Aortic smooth muscle cell (primary cell): ENCODE measurements at places on chromosomes 2 and 18. TPM values are rescaled to one million over a fixed set of nuclear protein-coding genes. Genes with fewer than 3 reads are reported as not detected.

WDFY1 gene
- total RNA-seq: 110 and 138 TPM in 2 replicates

ZNF519 gene
- total RNA-seq: 3.7 and 4.2 TPM in 2 replicates

SLC9A4 gene
- total RNA-seq: under 0.01 TPM in 1 of 2 replicates, not detected in the other

PIEZO2 gene
- 0.31 and 4.1 TPM in 2 replicates for total RNA-seq

TCF23 gene
- total RNA-seq: not detected in 2 replicates

FRZB gene
- 0.66 and 1.3 TPM in 2 replicates for total RNA-seq

SPRED2 gene
- total RNA-seq: 16.8 and 18.2 TPM in 2 replicates

SLC4A5 gene
- under 0.01 and 0.31 TPM in 2 replicates for total RNA-seq

IMP4 gene
- 58.9 and 89.7 TPM in 2 replicates for total RNA-seq

LRRC30 gene
- total RNA-seq: not detected in 2 replicates

STARD6 gene
- 0.44 and 0.53 TPM in 2 replicates for total RNA-seq

CYP20A1 gene
- total RNA-seq: 32.3 and 35.0 TPM in 2 replicates

NEU2 gene
- not detected in 2 replicates for total RNA-seq

CD207 gene
- total RNA-seq: not detected in 2 replicates

ERBB4 gene
- total RNA-seq: 7.7 and 17.0 TPM in 2 replicates

CNGA3 gene
- 0.13 TPM in 1 of 2 replicates, not detected in the other for total RNA-seq

SOWAHC gene
- 16.9 and 18.4 TPM in 2 replicates for total RNA-seq

PSTPIP2 gene
- total RNA-seq: 1.8 and 2.7 TPM in 2 replicates

GPBAR1 gene
- total RNA-seq: 0.19 TPM in 1 of 2 replicates, not detected in the other

LHCGR gene
- not detected in 2 replicates for total RNA-seq

ATP6V1B1 gene
- total RNA-seq: 1.3 TPM in 2 replicates

CRACDL gene
- total RNA-seq: 0.12 and 0.13 TPM in 2 replicates

ITPRIPL1 gene
- total RNA-seq: 0.26 and 0.75 TPM in 2 replicates

SPDYA gene
- total RNA-seq: 0.79 and 1.6 TPM in 2 replicates

KIF3C gene
- total RNA-seq: 8.1 and 9.4 TPM in 2 replicates

CCDC148 gene
- total RNA-seq: 0.26 and 0.37 TPM in 2 replicates

LYPD6B gene
- not detected in 2 replicates for total RNA-seq

SPP2 gene
- not detected in 2 replicates for total RNA-seq

RAB17 gene
- 0.26 and 0.31 TPM in 2 replicates for total RNA-seq

AQP12B gene
- total RNA-seq: not detected in 2 replicates

TTN gene
- total RNA-seq: 5.6 and 6.9 TPM in 2 replicates

C2orf66 gene
- total RNA-seq: under 0.01 and 0.19 TPM in 2 replicates

SERPINB7 gene
- total RNA-seq: not detected in 2 replicates

RGPD3 gene
- 0.12 and 0.13 TPM in 2 replicates for total RNA-seq

LDLRAD4 gene
- 2.4 and 3.7 TPM in 2 replicates for total RNA-seq

ALLC gene
- not detected in 2 replicates for total RNA-seq

GALM gene
- total RNA-seq: 17.3 and 18.0 TPM in 2 replicates

SOX11 gene
- not detected in 2 replicates for total RNA-seq

LAMA3 gene
- total RNA-seq: 9.5 and 14.0 TPM in 2 replicates

FAM228A gene
- total RNA-seq: 0.79 and 1.4 TPM in 2 replicates

WNT10A gene
- total RNA-seq: not detected in 2 replicates

SCYGR4 gene
- not detected in 2 replicates for total RNA-seq

SERPINB12 gene
- not detected in 2 replicates for total RNA-seq

CROCC2 gene
- total RNA-seq: under 0.01 TPM in 2 replicates

SERPINB3 gene
- total RNA-seq: not detected in 2 replicates

CEBPZOS gene
- 12.9 and 15.1 TPM in 2 replicates for total RNA-seq

PPP1R1C gene
- total RNA-seq: 0.26 and 0.56 TPM in 2 replicates

CDC42EP3 gene
- total RNA-seq: 4.5 and 8.9 TPM in 2 replicates
